ENCODE measurements at places on chromosomes 5 and 9.
A peak's percentile ranks its signal among the peaks of the same experiment; 100 is the strongest.

- DNase-seq = peak; percentile 34
These were observed 70.0 kb downstream of the RXRA start for GRCh38 chr9:134396258-134396742.

- DNase-seq = no peak
These were observed 657.7 kb downstream of the PRR16 start for GRCh38 chr5:121121786-121122185.

- DNase-seq = peak; percentile 30
These were observed 27.8 kb downstream of the PRLR start for GRCh38 chr5:35202319-35203111.

GRCh38 chr9:38685535-38685934 lies 34.4 kb downstream of the FAM240B start:
- no peak for DNase-seq

DNA sequence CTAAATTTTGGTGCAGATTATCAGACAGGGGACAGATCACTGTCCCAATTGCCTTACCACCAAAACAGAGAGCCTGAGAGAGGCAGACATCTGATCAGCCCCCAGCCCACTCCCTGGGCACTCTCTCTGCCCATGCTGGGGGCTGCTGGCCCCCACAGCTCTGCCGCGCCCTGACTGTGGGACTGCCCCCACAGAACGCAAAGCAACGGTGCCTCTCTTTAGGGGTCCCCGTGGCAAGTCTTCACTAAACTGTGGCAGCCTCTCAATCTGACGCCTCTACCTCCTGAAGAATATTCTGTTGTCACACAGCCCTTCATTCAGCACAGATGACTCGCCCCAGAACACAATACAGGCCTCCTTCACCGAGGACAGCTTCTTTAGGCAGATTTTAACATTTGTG lies 197.4 kb downstream of the ERCC6L2 start:
- DNase-seq = no peak

- DNase-seq = no peak
These were observed 25.0 kb upstream of the SLC12A7 start for GRCh38 chr5:1136814-1137213.

- no peak for DNase-seq
These were observed 125.7 kb downstream of the BARX1 start for GRCh38 chr9:93829271-93830011.

DNA sequence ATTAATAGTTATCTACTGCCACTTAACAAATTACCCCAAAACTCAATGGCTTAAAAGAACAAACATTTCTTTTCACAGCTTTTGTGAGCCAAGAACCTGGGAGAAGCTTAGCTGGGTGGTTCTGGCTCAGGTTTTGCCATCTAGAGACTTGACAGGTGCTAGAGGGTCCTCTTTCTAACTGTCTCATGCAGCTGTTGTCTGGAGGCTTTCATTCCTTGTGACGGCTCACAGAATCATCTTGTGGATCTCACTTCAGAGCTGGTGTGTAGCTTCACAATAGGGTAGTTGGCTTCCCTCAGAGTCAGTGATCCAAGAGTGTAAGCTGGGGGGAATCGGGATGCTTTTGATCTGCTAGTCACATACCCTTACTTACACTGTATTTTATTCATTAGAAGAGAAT lies 81.2 kb upstream of the APC start:
- no peak for DNase-seq

DNA sequence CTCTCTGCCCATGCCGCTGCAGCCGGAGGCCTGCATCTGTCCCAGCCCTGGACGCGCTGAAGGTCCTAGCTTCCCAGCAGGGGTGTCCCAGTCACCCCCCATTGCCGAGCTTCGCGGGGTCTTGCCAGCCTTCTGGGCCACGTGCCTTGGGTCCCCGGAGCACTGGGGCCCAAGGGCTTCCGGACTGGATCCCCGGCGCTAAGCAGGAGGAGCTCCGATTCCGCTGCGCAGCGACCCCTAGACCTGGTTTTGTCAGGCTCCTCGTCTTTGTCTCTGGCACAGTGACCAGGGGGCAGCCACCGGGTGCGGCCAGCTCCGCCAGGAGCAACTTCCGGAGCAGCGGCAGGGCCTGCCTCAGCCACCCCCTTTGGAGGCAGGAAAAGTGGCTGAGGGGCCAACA lies 3.3 kb upstream of the IRX1 start:
- DNase-seq = no peak

DNA sequence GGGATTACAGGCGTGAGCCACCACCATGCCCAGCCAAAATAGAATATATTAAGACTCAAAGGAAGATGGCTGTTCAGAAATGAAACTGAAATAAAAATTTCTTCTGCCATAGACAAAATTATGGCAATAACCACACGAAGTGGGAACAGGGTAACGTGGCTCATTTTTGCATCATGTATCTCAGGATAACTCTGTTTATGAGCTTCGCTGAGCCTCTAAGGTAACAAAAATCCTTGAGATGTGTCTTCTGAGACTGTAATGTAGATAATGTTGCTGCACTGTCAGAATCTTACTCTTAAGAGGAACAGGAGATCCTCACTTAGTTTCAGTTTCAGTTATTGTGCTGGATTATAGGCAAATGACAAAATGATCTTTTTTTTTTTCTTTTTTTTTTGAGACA lies 153.8 kb downstream of the GOLPH3 start:
- no peak for DNase-seq

DNA sequence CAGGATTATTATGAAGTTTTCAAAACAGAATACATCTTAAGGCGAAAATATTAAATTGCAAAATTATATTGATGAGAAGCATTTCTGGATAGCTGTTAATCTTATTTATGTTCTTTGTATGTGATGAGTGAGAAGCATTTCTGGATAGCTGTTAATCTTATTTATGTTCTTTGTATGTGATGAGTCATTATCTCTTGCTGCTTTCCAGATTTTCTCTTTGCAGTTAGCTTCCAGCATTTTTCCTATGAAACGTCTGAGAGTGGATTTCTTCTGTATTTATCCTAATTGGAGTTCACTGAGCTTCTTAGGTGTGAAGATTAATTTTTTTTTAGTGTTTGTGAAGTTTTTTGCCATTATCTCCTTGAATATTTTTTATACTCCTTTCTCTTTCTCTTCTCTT lies 8.2 kb downstream of the TMEM232 start:
- DNase-seq = no peak

DNA sequence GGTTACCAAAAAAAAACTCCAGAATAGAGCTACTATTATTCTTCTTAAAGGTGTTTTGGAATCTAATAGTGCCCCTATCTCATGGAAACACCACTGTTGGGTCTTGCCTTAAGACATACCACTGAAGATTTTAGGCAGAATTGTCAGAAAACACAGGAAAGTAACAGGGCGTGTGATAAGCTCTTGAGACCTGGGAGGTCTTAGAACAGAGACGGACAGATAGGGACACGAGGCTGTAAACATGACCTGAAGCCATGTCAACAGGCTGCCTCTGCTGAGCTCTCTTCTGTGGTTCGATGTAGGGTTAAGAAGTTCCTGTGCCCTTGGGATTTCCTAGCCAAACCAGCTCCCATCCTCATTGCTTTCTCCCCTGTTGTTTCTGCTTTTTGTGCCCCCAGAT lies 69.3 kb downstream of the CTSL start:
- DNase-seq = no peak

DNA sequence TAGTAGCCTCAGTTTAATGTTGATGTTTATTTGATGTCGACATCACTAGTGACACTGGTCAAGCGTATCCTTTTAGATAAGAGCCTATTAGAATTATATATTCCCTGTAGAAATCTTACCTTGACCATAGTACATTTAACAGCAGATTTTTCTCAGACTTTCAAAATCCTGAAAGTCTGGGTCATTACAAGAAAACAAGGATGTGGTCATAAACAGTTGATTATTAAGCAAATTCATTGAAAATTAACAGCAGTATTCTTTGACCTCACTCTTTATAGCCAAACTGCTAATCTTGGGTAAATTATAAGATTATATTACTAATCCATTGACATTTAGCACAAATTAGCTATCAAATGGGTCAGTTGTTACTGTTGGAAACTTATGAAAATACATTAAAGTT lies 83.4 kb downstream of the GHR start:
- DNase-seq = no peak

Measured in activated naive CD4-positive, alpha-beta T cell treated with anti-CD3 and anti-CD28 coated beads, Interleukin-2, amount 50 U/mL, for 16 hours (primary cell).